ENCODE measurements at places on chromosomes 1 and 21. TPM values are rescaled to one million over a fixed set of nuclear protein-coding genes. Genes with fewer than 3 reads are reported as not detected.

DNA sequence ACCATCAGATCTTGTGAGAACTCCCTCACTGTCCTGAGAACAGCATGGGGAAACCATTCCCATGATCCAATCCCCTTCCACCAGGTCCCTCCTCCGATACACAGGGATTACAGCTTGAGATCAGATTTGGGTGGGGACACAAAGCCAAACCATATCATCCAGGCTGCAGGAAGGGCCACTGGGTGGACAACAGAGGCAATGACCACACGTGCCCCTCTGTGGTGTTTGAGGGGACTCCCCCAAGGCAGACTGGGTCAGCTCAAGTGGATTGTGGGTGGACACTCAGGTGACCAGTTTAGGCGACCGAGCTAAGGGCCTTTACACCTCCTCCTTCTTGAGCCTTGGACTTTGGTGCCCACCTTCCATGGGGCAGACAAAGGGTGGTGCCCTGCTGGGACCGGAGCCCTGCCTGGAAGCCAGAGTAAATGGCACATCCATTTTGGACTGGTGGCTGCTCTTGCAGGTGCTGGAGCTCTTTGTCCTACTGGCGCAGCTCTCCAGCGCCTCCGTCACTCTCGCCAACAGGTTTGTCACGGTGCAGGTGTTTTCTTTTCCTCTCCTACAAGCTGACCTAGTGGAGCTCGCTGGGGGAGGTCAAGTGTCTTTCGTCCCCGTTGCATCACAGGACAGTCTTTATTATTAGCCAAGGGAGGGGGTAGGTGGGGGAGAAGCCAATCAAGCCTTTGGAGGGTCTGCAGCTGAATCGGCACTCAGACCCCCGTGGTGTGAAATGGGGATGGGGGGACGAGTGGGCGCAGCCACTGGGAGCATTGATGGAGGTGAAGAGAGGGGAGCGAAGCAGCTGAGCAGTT, 37.6 kb downstream of the CRYAA start:
- peak; percentile 35 for DNase-seq

DNA sequence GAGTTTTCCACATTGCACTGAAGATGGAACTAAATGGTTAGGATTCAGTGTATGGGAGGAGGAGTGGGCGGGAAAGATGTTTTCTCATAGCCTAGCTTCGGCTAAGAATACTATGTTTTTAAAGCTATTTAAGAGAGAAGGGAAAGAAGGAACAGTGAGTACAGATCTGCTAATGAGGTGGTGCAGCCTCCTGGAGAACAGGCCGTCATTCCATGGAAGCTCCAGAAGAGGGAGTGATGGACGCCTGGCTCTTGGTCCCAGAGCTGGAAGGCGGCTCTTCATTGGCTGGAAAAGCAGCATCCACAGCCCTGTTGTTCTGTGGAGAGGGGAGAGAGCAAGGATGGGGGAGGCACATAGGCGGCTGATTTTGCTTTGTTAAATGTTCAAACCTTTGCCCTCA, 6.9 kb downstream of the CAMK1G start:
- no peak for DNase-seq

DNA sequence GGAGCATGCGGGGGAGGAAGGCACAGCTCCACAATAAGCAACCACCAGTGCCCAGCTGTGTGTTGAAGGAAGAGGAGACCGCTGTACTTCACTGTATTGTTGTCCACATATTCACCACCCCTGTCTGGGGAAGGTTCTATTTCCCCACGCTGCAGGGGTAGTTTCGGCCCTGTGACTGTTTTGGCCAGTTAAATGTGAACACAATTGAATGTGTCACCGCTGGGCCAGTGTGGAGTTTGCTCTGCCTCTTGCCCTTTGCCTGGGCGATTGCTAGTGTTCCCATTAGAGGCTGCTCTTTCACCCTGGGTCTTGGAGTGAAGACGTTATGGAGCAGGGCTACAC, 32.6 kb downstream of the UBE4B start:
- DNase-seq = peak; percentile 68

GRCh38 chr1:59317780-59318179, 20.9 kb downstream of the FGGY start:
- DNase-seq = no peak

DNA sequence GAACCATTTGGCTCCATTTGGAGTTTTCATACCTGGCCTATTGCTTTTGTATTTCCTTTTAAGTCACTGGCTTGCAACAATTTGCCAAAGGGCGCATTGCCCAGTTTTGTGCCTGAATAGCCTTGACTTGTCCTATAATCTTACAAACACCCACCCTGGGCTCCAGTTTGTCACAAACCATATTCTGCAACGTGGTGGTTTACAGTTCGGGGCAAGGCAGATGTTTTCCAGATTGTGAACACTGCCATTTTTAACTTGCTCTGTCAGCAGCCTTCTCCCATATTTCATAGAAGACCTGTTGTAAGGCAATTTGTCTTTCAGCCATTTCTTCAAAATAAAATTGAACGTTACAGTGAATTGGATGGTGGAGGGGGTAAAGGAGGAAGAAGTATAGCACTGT, 53.2 kb upstream of the UBE2U start:
- DNase-seq = no peak

The OLIG2 gene
- total RNA-seq = not detected

The PUSL1 gene
- 6.8 TPM for total RNA-seq

DNA sequence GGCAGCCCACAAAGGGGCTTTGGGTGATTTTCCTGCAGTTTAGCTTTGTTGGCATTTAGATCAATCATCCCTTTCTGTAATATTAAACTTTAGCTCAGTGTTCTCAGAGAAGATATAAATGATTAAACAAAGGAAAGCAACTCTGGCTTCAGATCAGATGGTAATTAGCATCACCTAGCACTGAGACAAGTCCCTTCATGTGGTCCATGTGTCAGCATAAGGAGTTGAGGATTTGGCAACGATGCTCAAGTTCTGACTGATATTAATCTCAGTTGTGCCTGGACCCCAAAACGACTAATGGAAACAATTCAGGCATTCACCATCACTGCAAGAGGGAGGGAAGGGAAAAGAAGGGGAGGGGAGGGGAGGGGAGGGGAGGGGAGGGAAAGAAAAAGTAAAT, 60.4 kb downstream of the SEC16B start:
- no peak for DNase-seq

The CENPF gene
- 0.93 TPM for total RNA-seq

- peak; percentile 88 for DNase-seq
Measured at GRCh38 chr1:152036267-152037216, at the start of gene S100A11. TSS of gene S100A11 (minus strand) at chr1:152037004. CDS start at chr1:152036915, 89 bp downstream.

- DNase-seq = no peak
Measured at GRCh38 chr1:5921671-5922070, 70.6 kb downstream of the NPHP4 start.

- peak; percentile 76 for DNase-seq
Measured at GRCh38 chr1:43530483-43531106, at the start of gene PTPRF. TSS of gene PTPRF (plus strand) at chr1:43530883. CDS start at chr1:43545076, 14,193 bp downstream.

DNA sequence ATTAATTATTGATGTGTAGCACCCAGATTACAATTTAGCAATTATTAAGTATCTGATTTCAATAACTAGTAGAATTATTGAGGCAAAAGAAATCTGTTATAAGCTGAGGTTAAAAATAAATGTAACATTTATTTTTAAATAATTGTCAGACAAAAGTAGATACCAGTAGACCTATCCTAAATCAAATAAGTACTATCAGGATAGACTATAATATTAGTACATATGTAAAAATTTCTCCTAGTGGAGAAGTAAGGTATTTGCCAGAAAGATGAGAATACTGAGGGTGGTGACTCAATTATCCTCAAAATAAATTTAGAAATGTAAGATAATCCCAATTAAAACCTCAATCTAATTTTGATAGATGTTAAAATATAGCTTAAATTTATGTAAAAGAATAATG, 377.8 kb upstream of the CHRM3 start:
- no peak for DNase-seq

DNA sequence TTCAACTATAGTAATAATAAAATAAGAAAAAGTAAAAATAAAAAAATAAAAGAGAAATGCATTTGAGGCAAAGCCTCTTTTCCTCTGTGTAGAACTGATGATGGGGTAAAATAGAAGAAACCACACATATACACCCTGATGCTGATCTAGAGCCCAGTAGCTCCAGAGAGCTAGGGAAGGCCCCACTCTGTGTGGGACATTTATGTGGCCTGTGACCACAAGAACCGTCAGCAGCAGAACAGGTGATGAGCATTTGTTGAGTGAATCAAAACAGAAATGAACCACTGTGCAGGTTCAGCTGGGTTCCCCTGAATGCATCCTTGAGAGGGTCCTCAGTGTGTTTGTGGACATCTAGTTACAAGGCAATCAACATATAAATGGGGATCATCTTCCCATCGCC, 221.8 kb upstream of the HOOK1 start:
- DNase-seq = no peak

GRCh38 chr1:94416901-94417727, 1.1 kb upstream of the ABCD3 start:
- no peak for DNase-seq

- no peak for DNase-seq
Measured at GRCh38 chr1:33387625-33388024, 43.3 kb downstream of the PHC2 start.

GRCh38 chr1:43970502-43970901, 692 bp downstream of the DPH2 start:
- DNase-seq = peak; percentile 50

- no peak for DNase-seq
Measured at GRCh38 chr1:157944663-157945280, 48.7 kb upstream of the KIRREL1 start.

The PDPN gene
- 0.61 TPM for total RNA-seq

DNA sequence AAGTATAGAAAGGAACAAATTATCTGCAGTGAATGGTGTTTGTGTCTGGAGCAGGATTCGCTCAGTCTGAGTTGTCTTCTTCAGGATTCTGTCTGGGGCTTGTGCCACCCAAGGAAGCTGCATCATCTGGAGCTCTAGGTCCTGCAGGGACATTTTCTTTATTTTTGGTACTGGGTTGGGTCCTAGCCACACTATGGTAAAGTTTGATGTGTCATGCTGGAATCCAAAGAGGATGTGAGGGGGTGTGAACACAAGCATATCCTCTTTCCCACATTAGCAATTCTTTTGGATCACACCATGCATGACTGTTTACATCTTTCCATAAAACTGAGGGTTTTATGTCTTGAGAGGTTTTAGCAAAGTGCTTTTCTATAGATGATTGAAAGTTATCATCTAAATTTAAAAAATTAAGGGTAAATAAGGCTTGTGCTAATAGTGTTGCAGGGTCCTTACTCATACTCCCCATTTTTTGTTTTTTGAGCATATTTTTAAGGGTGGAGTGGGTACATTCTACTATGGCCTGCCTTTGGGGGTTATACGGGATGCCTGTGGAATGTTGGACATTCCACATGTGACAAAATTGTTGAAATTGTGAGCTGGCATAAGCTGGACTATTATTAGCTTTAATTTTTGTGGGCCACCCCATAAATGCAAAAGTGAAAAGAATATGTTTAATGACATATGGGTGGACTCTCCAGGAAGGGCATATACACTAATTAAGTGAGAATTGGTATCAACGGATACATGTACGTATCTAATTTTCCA, 152.0 kb upstream of the HMCN1 start:
- no peak for DNase-seq

The ATP1A4 gene
- not detected for total RNA-seq

GRCh38 chr21:19864476-19864875, 1133.7 kb upstream of the NCAM2 start:
- DNase-seq = no peak

The NUDT4B gene
- total RNA-seq = 0.42 TPM

DNA sequence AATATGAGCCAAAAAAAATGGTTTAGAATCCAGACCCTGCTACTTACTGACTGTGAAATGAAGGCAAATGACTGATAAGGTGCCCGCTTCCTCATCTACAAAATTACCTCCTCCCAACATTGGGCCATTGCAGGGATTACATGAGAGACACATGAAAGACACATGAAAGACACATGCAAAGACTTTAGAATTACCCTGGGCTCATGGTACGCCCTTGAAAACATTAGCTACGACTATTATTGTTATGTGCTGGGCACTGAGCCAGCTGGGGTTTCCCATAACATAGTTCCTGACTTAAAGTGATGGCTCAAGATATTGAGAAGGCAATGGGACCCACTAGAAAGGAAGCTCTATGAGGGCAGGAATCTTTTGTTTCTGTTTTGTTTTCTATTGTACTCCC, 43.7 kb upstream of the KANK4 start:
- no peak for DNase-seq

DNA sequence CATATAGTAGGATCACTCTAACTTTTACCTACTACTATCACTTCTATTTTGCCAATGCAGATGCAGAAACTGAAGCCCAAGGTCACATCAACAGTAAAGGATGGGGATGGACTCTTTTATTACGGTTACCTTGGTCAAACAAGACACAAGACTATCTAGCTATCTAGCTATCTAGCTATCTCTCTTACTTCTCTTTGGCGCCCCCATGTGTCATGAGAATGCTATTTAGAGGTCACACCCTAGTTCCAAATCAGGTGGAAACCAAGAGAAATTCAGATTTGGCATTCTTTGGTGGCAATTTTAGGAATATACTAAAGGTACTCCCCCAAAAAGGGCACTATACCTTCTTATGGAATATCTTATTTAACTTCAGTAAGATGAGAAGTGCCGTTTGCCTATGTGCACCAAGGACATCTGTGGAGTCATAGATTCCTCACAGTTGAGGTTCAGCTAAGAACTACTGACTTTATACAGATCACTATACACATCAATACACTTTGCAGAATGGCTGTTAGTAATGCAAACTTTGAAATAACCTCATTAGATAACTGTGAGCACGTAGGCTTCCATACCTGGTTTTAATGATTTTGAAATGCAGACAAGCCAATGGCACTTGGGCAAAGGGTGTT, 6.7 kb downstream of the ZNF648 start:
- no peak for DNase-seq

The BSND gene
- not detected for total RNA-seq

GRCh38 chr1:53645690-53646078, 93.3 kb downstream of the GLIS1 start:
- DNase-seq = no peak

DNA sequence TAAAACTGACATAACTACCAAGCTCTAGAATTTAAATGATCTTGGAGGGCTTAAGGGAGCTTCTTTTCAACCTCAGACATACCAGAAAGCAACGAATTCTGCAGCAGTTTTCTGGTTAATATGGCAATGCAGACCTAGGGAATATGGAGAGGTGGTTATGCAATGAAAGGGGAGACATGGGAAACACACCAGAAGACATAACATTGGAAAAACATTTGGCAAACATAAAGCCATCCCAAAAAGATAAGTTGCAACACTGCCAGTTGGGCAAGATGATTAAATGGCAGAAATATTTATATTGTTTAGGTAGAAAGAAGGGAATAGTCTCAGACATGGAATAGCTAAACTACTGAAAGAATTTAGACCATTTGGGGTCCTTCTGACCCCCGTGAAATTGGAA, 104.5 kb downstream of the KCNJ6 start:
- no peak for DNase-seq

DNA sequence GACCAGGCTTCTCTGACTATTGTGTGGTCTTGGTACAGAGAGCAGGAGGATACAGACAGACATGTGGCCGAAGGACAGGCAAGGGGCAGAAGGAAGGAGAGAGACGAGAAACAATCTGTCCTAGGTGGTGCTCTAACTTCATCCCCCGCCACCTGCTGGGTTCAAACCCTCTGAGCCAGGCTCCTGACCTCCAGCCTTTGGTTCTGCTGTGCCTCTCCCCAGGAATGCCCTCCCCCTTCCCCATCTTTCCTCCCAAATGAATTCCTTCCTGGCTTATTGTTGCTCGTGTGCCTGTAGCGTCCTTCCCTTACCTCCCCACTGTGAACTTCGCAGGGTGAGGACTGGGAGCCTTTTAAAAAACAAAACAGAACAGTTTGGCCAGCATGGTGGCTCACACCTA, 5.4 kb downstream of the TCEA3 start:
- no peak for DNase-seq
